Right cardiac atrium (tissue), 5 donors: ENCODE measurements at places on chromosomes 13 and 19.

DNA sequence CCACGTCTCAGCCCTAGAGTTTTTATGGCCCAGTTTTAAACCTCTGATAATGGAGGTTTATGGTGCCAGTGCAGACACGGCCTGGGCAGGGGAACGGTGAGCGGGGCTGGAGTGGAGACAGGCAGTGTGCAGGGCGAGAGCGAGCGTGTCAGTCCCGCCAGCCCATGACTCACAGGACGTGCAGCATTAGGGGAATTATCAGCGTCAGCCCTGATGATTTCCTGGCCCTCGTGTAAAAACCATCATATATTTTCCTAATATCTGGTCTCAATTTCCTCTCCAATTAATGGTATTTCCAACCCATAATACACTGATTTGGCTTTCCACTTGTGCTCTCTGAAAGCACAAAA, 104.6 kb upstream of the VSTM2B start:
- DNase-seq: no peak

- no peak for DNase-seq
Observed at GRCh38 chr13:40024967-40025714, 369.7 kb downstream of the COG6 start.

- peak; percentile 69 for DNase-seq
Observed at GRCh38 chr19:1133471-1133929, 29.7 kb downstream of the GPX4 start.

- DNase-seq: peak; percentile 71
Observed at GRCh38 chr19:11421371-11422098, 2.4 kb upstream of the RGL3 start.

- peak; percentile 77 for DNase-seq
Observed at GRCh38 chr13:23558675-23559536, 11.3 kb upstream of the TNFRSF19 start.

DNA sequence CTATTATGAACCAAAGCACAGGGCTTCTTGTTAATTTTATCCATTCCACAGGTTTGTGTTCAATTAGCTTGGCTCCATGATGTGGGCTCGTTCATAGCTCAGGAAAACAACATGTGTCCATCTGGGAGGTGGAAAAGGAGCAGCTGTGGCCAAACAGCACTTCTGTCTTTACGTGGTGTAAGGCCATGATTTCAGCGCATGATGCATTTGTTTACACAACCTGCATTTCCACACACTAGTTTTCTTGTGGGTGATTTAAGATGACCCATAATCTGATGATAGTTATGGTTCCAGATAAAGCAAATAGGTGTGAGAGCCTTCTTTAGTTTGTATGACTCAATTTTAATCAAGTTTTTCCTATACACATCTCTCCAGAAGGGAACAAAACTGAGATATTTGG, 101.7 kb downstream of the TNFRSF19 start:
- no peak for DNase-seq

DNA sequence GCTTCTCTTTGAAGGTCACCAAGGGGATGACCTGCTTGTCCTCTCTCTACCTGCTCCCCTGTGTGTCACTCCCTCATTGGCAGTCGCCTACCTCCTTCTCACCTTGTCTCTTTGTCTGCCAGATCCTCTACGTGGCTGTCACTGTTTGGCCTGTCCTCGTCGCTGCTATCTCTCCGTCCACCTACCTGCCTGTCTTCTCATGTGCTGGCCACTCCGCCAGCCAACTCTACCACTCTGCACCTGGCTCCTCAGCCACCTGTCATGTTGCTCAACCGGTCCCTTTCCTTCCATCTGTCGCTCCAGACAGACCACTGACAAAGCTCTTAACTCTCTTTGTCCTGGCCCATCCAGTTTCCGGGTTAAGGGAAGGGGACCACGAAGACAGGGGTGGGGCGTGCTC, at the start of gene KLK12:
Gene KLK12 (minus strand): TSS at position 299 of the 400 bp plus-strand sequence. CDS start 381 bp downstream, outside the sequence.
- DNase-seq: no peak

DNA sequence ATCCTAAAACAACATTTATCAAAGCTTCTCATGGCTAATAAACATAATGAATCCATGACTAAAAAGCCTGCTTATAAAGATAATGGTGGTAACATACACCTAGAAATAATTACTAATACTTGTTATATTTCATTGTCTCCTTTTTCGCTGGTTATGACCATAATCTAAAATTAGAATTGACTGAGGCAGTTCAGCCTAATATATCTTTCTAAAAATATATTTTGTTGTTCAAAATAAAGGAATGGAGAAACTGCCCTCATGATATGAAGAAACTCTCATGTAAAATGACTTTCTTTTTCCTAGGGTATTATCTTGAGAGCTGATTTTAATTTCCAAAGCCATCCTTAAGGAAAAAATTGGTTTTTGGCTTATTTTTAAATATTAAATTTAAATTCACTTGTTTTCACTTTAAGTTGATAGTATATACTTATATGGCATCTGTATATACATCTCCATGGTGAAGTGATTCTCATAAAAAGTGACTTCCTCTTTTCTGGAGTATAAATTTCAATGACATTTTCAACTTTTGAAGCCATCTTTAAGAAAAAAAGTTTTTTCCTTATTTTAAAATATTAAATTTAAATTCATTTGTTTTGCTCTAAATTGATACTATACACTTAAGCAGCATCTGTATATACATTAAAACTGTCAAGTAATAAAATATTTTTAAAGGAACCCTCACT, 204.6 kb downstream of the VWA8 start:
- no peak for DNase-seq

DNA sequence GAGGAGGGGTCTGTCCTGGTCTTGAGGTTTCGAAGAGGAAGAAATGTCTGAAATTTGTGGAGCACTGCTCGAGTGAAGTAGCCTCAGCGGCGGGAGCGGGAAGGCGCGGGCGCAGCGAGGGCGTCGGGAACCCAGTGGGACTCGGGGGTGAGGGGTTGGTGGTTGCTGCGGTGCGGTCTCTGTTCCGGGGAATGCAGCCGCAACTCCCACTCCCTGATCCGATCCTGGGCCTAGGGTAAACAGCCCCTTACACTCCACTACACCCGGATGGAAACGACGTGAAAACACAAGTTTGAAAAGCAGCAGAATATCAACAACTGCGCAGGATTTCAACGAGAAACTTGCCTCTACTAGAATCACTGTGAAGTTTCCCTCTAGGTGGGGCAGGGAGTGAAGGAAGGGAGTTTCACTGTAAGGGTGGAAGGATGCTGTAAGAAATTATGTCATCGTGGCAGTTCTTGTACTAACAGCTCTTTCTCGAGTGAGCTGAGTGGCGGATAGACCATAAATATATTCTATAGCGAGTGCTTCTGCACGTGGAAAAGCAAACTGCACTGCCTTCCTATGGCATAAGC, 2.0 kb upstream of the KLF12 start:
- DNase-seq: peak; percentile 30

- no peak for DNase-seq
Observed at GRCh38 chr13:28492569-28493367, 2.2 kb downstream of the FLT1 start.

GRCh38 chr13:32423592-32423991, 4.3 kb downstream of the N4BP2L1 start:
- no peak for DNase-seq

DNA sequence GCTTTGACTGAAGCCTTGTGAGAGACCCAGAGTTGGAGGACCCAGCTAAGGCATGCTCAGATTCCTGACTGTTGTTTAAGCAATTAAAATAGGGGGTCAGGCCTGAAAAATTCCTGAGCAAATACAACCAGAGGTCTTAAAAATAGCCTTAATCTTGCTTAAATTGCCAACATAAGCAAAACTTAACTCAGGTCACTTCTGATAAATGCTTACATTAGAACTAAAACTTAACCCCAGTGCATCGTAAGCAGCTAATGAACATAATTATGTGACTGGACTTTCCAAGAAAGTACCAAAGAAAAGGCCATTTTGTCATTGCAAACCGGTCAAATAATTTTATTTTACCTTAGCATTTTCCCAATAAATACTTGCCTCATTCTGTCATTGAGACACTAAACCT, 294.5 kb downstream of the ENOX1 start:
- DNase-seq: no peak

GRCh38 chr13:22470075-22470474, 710.7 kb upstream of the SGCG start:
- DNase-seq: no peak

DNA sequence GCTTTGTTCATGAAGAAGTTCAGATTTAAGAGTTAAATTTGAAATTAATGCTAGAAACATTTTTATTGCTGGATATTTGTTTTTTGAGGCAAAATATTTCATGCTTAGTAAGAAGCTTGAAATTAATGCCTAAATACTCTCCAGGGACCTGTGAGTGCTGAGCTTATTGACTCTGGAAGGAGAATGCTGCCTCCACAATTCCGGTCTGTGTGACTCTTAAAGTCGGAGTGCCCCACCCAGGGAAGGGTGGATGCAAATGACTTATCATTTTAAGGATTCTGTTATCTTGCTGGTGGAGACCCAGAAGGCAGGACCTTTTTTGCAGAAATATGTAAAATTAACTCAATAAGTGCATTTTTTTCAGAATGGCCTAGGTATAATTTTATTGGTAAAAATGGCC, 143.8 kb upstream of the RXFP2 start:
- no peak for DNase-seq

DNA sequence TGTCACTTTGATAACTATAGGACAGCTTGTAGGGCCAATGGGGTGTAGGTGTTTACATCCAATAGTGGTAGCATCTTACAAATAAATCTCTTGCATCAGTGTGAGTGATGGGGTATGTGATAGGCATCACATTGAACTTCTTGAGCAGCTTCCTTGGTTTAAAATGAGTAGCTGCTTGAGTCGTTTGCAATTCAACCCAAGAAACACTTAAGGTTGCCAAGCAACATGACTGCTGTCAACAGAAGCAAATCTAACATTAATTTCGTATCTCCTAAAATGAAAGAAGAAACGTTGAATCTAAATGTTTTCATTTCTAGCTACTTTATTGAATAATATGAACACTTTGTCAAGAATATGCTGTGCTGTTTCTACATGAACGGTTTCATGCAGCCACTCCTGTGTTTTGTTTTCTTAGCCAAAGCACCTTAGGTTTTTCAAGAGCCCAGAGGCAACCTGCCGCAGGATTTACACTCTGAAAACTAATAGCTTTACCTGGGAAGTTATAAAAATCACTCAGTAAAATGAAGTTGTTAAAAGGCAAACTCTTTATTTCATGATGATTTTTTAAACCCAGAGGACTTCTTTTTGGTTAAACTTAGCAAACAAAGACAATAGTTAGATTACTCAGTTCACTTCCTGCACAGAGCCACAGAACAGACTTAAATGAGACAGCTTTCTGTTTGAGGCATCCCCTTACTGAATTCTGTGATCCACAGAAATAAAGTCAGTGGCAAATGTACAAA, 305.2 kb downstream of the MTUS2 start:
- DNase-seq: no peak

DNA sequence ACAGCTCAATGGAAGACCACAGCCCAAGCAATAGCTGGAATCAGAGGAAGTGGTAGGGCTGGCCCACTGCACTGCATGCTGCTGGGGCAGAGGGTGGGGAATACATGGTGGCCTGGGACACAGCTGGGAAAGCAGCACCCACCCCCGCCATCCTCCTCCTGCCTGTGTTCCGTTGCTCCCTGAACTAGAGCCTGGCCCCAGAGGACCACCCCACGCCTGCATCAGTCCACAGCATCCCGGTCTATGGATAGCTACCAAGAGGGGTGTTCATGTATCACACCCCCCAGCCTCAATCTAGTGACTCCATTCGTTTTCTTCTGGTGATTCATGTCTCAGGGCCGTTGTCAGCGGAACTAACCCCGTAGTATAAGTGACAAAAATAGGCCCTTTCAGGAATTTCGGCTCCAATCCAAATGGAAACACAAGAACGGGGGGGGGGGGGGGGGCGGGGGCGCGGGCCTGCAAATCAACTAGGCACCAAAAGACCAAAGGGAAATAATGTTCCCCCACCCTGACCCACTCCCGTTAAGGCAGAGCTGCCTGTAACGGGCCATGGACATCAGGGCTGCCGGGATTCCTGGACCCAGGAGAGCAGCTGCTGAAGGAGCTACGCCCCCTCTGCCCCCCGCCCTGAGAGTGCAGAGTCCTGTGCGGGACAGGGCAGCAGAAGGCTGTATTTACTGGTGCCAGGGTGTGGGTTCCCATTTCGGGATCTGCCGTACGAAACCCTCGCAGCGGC, 18.9 kb upstream of the EPHX3 start:
- peak; percentile 77 for DNase-seq

GRCh38 chr13:35961461-35962220, 169.5 kb downstream of the DCLK1 start:
- DNase-seq: no peak

DNA sequence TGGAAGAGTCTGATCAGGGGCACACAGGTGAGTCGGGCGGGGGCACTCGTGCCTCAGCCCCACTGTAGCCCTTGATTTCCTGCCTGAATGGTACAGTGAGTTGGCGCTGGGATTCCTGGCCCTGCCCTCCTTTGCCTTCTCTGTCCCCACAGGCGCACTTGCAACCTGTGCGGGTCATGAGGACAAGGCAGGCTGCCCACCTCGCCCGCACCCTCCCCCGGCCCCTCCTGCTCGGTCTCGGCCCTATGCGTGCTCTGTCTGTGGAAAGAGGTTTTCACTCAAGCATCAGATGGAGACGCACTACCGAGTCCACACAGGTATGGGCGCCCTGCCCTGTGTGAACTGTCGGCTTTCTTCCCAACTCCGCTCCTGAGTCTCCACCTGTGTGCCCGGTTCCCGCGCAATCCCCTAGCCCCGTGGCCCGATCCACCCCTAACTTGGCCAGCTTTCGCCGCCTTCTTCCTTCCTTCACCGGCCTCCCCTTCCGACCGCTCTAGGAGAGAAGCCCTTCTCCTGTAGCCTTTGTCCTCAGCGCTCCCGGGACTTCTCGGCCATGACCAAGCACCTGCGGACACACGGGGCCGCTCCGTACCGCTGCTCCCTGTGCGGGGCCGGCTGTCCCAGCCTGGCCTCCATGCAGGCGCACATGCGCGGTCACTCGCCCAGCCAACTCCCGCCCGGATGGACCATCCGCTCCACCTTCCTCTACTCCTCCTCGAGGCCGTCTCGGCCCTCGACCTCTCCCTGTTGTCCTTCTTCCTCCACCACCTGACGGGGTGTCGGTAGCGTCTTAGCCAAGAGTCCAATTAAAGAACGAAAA, 1.6 kb upstream of the KMT2B start:
- DNase-seq: peak; percentile 88

DNA sequence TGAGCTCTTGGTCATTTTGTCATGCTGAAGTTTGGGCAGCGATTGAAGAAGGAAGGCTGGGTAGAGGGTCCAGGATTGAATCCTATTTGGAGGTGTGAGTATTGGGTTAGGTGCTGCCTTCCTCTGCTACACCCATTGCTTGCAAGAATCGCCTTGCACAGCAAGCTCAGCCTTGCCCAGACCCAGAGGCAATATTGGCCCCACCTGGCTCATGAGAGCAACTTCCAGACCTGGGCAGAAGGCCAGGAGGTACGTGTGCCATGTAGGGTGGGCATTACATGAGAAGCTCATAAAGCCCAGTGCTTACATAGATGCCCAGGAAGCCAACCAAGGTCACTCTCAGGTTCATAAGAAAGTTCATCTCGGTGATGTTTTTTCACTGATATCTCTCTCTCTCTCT, 718.0 kb downstream of the EFNB2 start:
- no peak for DNase-seq

- DNase-seq: no peak
Observed at GRCh38 chr13:81304121-81304659, 963.3 kb upstream of the SPRY2 start.

- no peak for DNase-seq
Observed at GRCh38 chr19:30692181-30692811, 320.1 kb downstream of the ZNF536 start.

GRCh38 chr19:657611-658010, 5.4 kb downstream of the RNF126 start:
- DNase-seq: no peak
